Activated CD4-positive, alpha-beta T cell treated with anti-CD3 and anti-CD28 coated beads, Interleukin-2, amount 50 U/mL, for 24 hours (primary cell): ENCODE measurements at places on chromosomes 4 and X.

- DNase-seq: no peak
These were observed 6.3 kb upstream of the C4orf36 start for GRCh38 chr4:86898562-86898961.

DNA sequence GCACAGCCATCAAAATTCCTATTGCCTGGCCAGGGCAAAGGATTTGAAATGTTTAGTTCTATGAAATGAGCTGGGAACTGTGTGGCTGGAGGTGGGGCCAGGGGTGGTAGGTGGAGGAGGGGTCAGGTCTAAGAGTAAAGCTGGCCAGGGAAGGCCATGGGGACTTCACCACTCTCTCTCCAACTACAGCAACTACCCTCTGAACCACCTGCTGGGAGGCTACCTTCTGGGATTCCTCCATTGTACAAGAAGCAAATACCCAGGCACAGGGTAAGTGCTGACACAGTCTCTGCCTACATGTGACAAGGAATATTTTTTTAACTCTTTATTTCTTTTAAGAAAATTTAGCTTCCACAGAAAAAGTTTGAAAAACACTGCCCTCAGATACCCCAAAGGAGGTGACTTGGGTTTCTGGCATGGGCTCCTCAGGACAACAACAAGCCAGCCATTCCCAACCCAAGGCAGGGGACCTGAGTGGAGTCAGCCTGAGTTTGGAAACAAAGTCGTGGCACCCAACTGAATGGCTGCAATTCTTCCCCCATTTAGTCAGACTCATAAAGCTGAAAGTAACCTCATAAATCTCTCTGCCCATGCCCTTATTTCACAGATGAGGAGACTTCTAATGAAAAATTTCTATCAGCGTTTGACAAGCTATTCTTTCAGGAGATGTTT, 593.8 kb upstream of the DIPK2B start:
- no peak for DNase-seq

DNA sequence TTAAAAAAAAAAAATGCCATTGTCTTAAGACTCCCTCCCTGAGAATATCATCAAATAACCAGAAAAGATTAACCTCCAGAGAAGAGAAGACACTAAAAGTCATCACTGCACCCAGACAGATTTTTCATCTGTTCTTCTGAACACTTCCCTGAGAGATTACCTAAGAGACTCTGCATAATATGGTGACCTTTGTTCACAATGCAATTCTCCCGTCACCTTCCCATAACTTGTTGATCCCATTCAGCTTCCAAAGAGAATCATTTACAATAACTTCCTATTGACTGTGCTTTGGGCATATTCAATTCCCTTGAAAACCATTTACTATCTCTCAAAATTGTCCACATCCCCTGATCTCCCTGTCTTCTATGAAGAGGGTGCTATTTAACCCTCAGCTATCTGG, 85.1 kb upstream of the SMAD1 start:
- DNase-seq: no peak

- DNase-seq: no peak
These were observed 890 bp downstream of the BOD1L1 start for GRCh38 chr4:13626492-13627177.
